ENCODE measurements at places on chromosomes 7 and 10.
A peak's percentile ranks its signal among the peaks of the same experiment; 100 is the strongest.

GRCh38 chr7:11727864-11728263, 104.1 kb downstream of the THSD7A start:
- no peak for DNase-seq

GRCh38 chr10:113028456-113029440, 78.7 kb downstream of the TCF7L2 start:
- no peak for DNase-seq

GRCh38 chr7:13848681-13849131, 140.8 kb downstream of the ETV1 start:
- no peak for DNase-seq

- DNase-seq: no peak
Observed at GRCh38 chr7:86058649-86059048, 585.1 kb upstream of the GRM3 start.

DNA sequence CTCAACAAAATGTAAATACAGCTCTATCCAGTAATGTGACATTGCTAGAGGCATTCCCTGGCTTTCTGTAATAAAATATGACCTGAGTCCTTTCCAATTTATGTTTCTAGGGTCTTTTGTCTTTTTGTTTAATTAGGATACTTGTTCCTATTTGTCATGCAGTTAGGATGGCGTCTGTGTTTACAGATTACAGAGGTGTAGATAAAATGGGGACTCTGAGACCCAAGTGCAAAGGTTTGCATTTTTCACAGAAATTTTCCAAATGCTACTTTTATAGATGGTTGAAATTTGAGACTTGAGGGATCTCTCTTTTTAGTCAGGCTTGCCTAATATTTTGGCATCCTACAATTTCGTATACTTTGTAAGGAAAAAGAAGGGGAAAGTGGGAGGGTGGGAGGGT, 332.4 kb downstream of the PTEN start:
- DNase-seq: no peak

GRCh38 chr7:1611708-1612241, 41.9 kb upstream of the PSMG3 start:
- DNase-seq: peak; percentile 21

GRCh38 chr7:41747961-41748360, 45.1 kb upstream of the INHBA start:
- no peak for DNase-seq

DNA sequence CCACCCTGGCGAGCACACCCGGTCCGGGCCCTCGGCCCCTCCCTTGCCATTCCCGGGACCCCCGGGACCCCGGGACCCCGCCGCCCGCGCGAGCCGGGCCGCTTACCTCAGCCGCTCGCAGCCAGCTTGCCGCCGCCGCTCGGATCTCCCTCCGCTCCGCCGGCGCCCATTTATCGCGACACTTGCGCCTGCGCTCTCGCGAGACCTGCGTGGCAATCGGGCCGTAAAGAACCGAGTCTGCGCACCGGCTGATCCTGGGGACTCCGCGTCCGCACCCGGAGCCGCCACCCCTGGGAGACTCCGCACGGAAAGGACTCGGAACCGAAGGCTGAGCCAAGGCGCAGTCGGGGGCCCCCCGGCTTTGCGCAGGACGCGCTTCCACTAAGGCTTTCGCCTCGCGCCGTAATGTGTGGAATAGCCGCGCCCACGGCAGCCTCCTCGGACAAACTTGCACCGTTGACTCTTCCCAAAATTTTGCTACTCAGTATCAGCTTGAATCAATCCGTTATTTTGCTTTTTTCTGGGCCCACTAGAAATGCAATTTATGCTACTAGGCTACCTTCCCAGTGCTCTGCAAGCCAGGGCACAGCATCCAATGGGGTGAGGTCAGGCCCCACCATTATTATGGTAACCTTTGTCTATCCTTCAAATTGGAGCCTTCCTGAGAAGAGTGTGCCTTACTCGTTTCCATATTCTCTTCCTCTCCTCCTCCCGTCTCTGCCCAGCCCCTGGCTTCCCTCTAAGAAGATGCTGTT, at the start of gene MAD1L1:
MAD1L1 (minus strand) TSS at position 180 of the 755 bp plus-strand sequence. CDS start 2,812 bp downstream, outside the sequence.
- DNase-seq: no peak

GRCh38 chr7:133934262-133934976, 192.7 kb upstream of the LRGUK start:
- DNase-seq: no peak

GRCh38 chr10:3832022-3832786, 47.2 kb upstream of the KLF6 start:
- no peak for DNase-seq

- DNase-seq: no peak
Observed at GRCh38 chr7:151550656-151551286, 31.1 kb upstream of the RHEB start.

- no peak for DNase-seq
Observed at GRCh38 chr10:125034675-125035074, 92.8 kb downstream of the ZRANB1 start.

GRCh38 chr7:112945046-112945445, 141.6 kb downstream of the GPR85 start:
- DNase-seq: no peak

DNA sequence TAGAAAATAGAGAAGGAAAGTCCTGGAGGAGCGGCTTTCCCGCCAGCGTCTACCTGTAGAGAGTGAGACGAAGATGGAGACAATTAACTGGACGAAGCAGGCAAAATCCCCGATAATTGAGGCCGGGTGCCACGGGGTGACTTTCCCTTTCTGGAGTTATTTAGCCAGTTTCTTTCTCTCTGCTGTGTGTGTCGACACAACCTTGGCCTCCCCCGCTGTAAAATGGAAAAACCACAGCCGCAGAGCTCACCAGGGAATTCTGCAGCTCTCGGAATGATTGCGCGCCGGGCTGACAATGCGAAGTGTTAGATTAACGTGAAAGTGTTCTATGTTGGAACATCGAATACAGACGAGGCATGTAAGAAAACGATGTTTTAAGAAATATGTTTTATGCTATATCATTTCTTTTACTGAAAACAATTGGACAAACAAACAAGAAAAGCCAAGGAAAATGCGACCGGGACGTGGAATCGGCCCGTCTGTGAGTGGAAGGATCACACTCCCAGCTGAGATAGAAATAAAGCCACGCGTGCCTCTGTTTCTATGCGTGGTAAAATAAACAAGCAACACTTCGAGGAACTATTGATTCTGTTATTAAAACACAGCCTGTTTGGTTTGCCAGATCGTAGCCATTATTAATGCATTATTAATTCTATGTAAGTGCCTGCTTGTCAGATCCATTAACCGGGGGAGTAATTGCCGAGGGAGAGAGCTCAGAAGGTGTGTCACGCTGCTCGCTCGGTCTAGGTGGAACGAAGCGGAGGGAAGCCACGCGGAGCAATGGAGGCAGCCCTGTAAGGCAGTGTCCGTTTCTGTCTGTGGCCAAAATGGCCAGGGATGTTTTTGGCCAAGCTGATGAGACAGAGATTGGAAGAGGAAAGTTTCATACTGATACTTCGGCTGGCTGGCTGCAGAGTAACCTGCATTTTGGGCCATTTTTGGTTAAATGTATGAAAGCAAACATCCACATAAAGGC, 129.4 kb downstream of the DNAJB6 start:
- DNase-seq: no peak

GRCh38 chr7:148672041-148672440, 26.7 kb upstream of the CUL1 start:
- DNase-seq: no peak

- no peak for DNase-seq
Observed at GRCh38 chr7:105830405-105831301, 45.7 kb downstream of the ATXN7L1 start.

GRCh38 chr10:9274206-9274755, 1219.8 kb downstream of the GATA3 start:
- DNase-seq: no peak

DNA sequence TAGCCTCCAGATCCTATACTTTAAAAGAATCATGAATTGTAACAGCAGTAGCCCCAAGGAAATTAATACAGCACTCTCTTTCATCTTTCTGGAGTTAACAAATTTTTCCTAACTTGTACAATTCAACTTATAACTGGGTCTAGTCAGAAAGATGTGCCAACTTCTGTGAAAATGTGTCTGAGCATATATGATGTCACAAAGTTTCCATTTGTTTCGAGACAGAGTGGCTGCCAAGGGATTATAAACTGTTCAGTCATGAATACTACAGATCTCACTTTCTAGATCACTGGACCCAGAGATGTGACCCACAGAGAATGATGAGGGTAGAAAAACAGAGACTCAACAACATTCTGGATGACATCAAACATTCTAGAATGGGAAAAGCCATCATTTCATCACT, 249.2 kb upstream of the PHF14 start:
- DNase-seq: no peak

GRCh38 chr10:101766306-101766705, 9.6 kb downstream of the FGF8 start:
- no peak for DNase-seq

GRCh38 chr7:79284211-79284610, 169.3 kb downstream of the MAGI2 start:
- no peak for DNase-seq

GRCh38 chr7:25009257-25009656, 29.3 kb upstream of the OSBPL3 start:
- DNase-seq: no peak

DNA sequence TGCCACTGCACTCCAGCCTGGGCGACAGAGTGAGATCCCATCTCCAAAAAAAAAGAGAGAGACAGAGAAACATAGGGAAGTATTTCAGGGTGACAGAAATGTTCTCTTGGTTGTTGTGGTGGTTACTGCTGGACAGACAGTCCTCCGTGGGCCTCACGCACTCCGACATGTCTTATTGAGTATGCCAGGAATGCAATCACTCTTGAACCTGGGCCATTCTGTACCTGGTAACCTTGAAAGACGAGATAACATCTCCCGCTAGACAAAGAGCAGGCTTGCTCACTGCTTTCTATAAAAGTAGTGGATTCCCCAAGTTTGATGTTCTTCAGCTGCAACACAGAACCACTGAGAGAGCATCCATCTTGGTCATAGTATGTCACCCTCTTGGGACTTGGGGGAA, 6.7 kb downstream of the CACUL1 start:
- no peak for DNase-seq

DNA sequence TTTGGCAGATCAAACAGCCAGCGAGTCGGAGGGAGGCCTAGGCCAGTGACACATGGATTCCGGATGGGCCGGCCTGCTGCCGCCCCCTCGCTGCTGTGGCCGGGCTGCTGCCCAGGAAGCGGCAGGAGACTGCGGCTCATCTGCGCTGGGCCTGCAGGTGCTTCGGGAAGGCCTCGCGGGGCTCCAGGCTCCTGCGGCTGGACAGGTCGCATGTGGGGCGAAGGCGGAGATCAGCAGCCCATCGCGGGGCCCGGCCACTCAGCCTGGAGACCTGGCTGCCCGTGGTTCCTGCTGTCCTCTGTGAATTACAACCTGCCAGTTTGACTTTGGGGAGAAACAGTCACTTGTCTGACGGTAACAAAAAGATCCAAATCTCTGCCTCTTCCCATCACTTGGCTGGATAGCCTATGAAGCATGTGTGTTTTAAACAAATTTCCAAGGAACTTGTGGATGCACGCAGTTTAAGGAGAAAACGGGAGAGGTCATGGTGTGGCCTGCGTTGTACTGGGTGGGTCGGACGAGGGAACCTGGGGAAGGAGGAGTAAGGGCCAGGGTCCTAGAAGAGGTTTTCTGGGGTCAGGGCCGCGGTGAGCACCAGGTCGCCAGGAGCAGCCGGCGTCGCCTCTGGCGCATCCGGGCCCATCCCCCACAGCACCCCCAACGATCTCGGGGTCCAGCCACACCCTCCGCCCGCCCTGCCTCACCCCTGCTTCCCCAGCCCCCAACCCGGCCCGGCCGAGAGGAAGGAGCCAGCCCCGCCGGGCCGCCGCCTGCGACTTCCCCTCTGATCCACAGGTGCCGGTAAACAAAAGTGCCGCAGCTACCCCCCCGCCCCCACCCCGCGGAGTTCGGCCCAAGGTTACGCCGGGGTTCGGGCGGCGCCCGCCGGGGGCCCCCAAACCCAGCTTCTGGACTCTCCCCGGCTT, 1.6 kb downstream of the SPOCK2 start:
- DNase-seq: no peak

DNA sequence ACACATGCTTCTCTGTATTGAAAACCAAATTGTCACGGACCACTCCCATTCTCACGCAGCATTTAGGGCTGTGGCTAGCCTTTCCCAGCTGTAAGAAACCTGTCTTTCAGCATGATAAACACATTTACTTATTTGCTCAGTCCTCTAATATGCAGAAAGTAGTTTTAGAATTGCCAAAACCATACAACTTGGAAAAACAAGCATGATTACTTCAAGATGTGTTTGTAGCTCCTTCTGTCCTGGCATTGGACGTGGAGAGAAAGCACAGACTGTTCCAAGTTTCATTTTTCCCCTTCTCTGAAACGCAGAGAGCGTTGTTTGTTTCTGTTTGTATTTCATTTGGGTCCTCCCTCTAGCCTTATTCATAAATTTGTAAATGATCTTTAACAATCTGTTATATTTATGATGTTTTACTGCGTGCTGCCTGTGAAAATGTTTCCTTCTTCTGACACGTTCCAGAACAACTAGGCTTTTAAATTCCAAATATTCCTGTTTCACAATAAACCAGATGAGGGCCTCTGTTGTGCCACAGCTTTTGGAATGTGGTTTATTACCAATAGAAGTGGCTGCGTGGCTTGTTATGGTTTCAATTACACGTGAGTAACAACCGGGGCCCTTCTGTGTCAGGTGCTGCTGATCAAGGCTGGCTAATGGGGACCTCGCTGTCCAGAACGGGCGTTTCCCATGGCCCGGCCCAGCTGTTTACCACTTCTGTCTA, 26.1 kb downstream of the MNX1 start:
- DNase-seq: no peak

DNA sequence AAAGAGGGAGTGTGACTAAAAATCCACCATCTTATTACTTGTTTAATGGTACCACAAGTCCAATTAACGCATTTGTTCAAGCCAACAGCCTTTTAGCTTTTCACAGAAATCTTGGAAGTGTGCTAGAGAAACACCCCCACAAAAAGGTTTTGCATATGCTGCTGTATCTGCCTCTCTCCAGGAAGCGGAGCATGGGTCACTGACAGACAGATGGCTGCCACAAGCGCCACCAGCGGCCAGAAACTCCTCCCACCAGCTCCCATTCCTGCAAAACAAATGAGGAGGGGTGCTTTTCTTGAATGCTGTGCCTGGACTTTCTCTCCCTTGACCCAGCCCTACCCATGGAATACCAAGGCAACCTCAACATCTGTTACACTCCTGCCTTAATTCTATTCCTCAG, 176.3 kb upstream of the LRGUK start:
- no peak for DNase-seq

DNA sequence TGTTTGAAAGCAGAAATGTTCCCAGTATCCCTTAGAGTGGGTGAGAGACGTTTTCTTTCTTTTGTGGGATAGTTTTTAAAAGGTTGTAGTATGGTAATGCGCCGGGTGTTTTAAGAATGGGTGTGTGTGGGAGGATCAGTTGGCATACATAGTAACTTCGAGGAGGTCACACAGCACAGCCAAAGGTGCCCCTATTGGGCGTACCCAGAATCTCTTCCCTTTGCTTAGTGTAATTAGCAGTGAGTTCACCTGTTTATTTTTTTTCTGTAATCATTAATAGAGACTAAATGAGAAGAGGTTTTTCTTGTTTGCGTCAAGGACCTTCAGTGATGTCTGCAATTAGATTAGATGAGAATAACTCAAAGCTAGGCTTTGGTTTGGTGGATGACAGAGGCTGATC, 1.5 kb downstream of the PLEKHA8 start:
- no peak for DNase-seq

GRCh38 chr10:12941966-12942365, 59.5 kb downstream of the CCDC3 start:
- no peak for DNase-seq
